ENCODE measurements at places on chromosomes 13 and 19. TPM values are rescaled to one million over a fixed set of nuclear protein-coding genes. Genes with fewer than 3 reads are reported as not detected.

KLK12 gene
- 1.6 TPM for total RNA-seq

ZNF260 gene
- 27.8 TPM for total RNA-seq

HCST gene
- 1.3 TPM for total RNA-seq

NOVA2 gene
- 0.17 TPM for total RNA-seq

PSG7 gene
- not detected for total RNA-seq

PIP5K1C gene
- 44.5 TPM for total RNA-seq

DNA sequence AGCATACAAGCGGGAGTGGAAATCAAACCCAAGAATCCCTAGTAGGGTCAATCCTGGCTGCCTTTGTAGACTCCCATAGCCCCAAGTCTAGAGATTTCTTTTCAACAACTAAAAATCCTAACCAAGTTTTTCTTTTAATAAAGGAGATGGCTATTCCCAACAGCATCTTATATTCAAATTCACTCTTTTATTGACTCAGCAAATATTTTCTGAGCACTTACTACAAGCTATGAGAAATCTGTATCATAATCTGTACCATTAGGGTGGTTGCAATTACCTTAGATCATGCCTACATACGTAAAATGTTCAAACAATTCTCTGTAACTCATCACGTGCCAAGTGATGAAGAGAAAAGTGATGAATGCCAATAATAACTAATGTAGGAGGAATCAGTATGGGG, 54.5 kb downstream of the LNX2 start:
- H3K4me1 ChIP-seq: no peaks in the 10 kb centered on the region
- no peak overlapping the region for H3K27ac ChIP-seq
- H3K27me3 ChIP-seq: no peaks in the 10 kb centered on the region
- H3K4me3 ChIP-seq: no peak overlapping the region
- no peak for DNase-seq

GRCh38 chr19:4051175-4052101, 15.3 kb downstream of the ZBTB7A start:
- DNase-seq: no peak
- no peaks in the 10 kb centered on the region for H3K27me3 ChIP-seq
- H3K4me1 ChIP-seq: peaks cover 20% of the 10 kb centered on the region
- no peak overlapping the region for H3K4me3 ChIP-seq

DNA sequence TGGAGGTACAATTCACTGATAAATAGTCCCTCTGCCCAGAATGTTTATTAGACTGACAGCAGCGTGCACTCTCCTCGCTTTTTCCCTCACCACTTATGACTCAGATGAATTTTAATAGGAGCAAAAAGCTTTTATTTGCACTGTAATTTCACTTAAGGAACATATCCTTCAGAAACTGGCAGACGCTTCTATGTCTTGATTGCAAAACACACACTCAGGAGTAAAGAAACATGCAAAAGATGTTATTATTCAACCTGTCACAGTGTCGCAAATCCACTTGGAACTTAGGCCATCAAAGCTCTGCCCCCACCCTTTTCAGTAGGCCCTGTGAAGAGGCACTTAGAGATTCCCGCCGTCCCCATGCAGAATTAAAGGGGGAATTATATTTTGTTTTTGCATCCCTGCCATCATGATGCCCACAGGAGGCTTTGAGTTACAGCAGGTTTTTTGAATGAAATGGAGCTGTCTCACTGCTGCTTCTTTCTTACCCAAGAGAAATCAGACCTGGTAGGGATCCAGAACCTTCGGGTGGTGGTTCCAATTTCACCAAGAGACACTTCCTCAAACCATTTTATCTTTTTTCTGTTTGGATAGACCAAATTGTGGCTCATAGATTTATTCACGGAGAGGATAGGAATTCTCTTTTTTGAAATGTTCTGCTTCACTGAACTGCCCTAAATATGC, 74.5 kb downstream of the GGACT start:
- no peaks in the 10 kb centered on the region for H3K27me3 ChIP-seq
- H3K4me1 ChIP-seq: peaks cover 60% of the 10 kb centered on the region
- DNase-seq: no peak
- peak overlapping the region; percentile 60 for H3K27ac ChIP-seq

- H3K27ac ChIP-seq: no peak overlapping the region
- H3K4me3 ChIP-seq: no peak overlapping the region
- no peaks in the 10 kb centered on the region for H3K36me3 ChIP-seq
- H3K4me1 ChIP-seq: peaks cover 19% of the 10 kb centered on the region
- no peak for DNase-seq
- peaks cover 1% of the 10 kb centered on the region for H3K27me3 ChIP-seq
These were observed 107.0 kb upstream of the C1QTNF9B start for GRCh38 chr13:24004142-24004899.

GRCh38 chr19:43798546-43799409, 3.5 kb downstream of the LYPD5 start:
- no peaks in the 10 kb centered on the region for H3K36me3 ChIP-seq
- H3K27me3 ChIP-seq: peaks cover 64% of the 10 kb centered on the region
- DNase-seq: no peak
- peak overlapping the region; percentile 84 for H3K4me3 ChIP-seq
- H3K4me1 ChIP-seq: peaks cover 5% of the 10 kb centered on the region

DNA sequence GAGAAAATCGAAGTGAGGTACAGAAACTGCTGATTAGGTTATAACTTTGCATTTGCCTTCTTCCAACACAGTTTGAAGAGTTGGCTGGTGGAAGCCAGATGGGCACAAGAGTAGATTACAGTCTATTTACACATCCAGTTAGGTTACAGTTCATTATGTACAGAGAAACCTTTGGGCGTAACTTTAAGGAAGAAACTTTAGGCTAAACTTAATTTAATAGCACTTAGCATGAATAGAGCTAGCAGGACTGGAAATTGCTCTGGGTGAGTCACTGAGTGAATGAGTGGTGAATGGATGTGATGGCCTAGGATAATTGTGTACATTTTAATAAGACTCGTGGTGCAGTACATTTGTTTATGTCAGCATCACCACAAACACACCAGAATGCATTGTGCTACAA, 62.9 kb upstream of the KLHL1 start:
- H3K36me3 ChIP-seq: no peaks in the 10 kb centered on the region
- H3K4me3 ChIP-seq: no peak overlapping the region
- no peaks in the 10 kb centered on the region for H3K4me1 ChIP-seq

DNA sequence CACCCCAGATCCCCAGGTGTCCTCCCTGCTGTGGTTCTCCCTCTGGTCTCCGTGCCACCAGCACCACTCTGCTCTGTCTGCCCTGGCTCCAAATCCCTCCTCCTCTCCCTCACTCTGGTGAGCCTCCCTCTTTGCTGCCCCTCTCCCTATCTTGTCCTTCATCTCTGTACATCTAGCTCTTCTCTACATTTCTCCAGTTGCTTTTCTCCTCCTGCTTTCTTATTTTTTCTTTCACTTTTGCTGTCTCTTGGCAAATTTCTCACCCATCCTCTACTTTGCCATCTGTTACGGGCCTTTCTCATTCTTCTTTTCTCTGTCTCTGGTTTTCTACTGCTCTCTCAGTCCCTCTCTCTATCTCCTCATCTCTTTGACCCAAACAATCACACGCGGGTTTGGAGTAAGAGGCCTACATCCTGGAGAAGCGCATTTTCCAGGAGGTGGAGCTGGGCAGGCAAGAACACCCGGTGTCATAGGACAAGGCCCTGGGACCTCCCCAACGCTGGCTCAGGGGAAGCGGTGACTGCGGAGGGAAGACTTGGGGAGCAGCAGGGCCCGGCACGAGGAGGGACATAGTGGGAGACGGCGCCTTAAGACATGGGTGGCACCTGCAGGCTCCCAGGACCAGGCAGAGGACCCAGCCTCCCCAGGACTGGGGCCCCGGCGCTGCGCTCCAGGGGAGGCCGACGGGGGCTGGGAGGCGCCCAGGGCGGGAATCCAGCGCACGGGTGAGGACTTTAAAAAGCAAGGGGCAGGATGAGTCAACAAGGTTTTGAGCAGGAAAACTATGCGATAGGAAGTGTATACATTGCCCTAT, 9.9 kb downstream of the ZNF611 start:
- peak overlapping the region; percentile 45 for H3K27ac ChIP-seq
- peaks cover 31% of the 10 kb centered on the region for H3K36me3 ChIP-seq
- peaks cover 17% of the 10 kb centered on the region for H3K4me1 ChIP-seq
- H3K4me3 ChIP-seq: peak overlapping the region; percentile 12

GRCh38 chr19:29268721-29269393, 55.9 kb upstream of the UQCRFS1 start:
- no peaks in the 10 kb centered on the region for H3K36me3 ChIP-seq
- DNase-seq: peak; percentile 60
- peaks cover 26% of the 10 kb centered on the region for H3K4me1 ChIP-seq
- peaks cover 25% of the 10 kb centered on the region for H3K27me3 ChIP-seq

- H3K36me3 ChIP-seq: no peaks in the 10 kb centered on the region
- no peak overlapping the region for H3K4me3 ChIP-seq
- no peak overlapping the region for H3K27ac ChIP-seq
- DNase-seq: no peak
These were observed 13.6 kb downstream of the KLK4 start for GRCh38 chr19:50897612-50898011.

- H3K4me1 ChIP-seq: peaks cover 13% of the 10 kb centered on the region
- peaks cover 33% of the 10 kb centered on the region for H3K36me3 ChIP-seq
- no peak for DNase-seq
- no peaks in the 10 kb centered on the region for H3K27me3 ChIP-seq
- no peak overlapping the region for H3K27ac ChIP-seq
These were observed 22.1 kb upstream of the GGACT start for GRCh38 chr13:100610391-100611347.

DNA sequence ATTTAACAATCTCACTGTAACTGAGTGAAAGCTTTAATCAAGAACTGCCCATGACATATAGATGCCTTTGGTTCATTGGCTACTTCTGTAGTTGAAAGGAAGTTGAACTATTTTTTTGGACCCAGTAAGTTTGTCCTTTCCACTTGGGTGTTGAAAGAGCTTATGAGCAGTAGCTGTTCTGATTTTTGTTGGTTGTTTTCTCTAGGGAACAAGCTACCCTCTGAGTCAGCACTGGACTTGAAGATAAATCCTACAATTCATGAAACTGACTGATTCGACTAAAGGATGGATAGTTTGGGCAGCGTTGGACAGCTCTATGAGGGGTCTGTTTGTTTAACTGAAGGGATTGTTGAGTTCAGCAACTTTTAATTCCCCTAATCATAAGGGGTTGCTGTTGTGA, 101.0 kb downstream of the PAN3 start:
- peaks cover 23% of the 10 kb centered on the region for H3K36me3 ChIP-seq
- peaks cover 7% of the 10 kb centered on the region for H3K4me1 ChIP-seq
- no peak for DNase-seq
- H3K27ac ChIP-seq: peak overlapping the region; percentile 36

- DNase-seq: no peak
- peaks cover 11% of the 10 kb centered on the region for H3K4me1 ChIP-seq
- no peaks in the 10 kb centered on the region for H3K27me3 ChIP-seq
- peaks cover 34% of the 10 kb centered on the region for H3K36me3 ChIP-seq
These were observed 24.2 kb downstream of the ZNF607 start for GRCh38 chr19:37695144-37695899.

- no peaks in the 10 kb centered on the region for H3K27me3 ChIP-seq
- H3K4me1 ChIP-seq: no peaks in the 10 kb centered on the region
- H3K36me3 ChIP-seq: no peaks in the 10 kb centered on the region
- no peak overlapping the region for H3K4me3 ChIP-seq
- H3K27ac ChIP-seq: no peak overlapping the region
- no peak for DNase-seq
These were observed 2428.4 kb upstream of the PCDH20 start for GRCh38 chr13:63843766-63844699.

Data from type B pancreatic cell (in vitro differentiated cells).